ENCODE measurements at places on chromosomes 13 and 19.

GRCh38 chr13:43979492-43979891 lies 99.8 kb downstream of the LACC1 start:
- DNase-seq: no peak

- DNase-seq: no peak
Observed at GRCh38 chr13:30585748-30586262, 31.9 kb upstream of the USPL1 start.

GRCh38 chr13:57056601-57057180 lies 84.0 kb upstream of the PRR20A start:
- DNase-seq: no peak

- DNase-seq: no peak
Observed at GRCh38 chr13:75316427-75316826, 165.5 kb downstream of the TBC1D4 start.

GRCh38 chr19:16104722-16105121 lies 7.0 kb upstream of the RAB8A start:
- no peak for DNase-seq

DNA sequence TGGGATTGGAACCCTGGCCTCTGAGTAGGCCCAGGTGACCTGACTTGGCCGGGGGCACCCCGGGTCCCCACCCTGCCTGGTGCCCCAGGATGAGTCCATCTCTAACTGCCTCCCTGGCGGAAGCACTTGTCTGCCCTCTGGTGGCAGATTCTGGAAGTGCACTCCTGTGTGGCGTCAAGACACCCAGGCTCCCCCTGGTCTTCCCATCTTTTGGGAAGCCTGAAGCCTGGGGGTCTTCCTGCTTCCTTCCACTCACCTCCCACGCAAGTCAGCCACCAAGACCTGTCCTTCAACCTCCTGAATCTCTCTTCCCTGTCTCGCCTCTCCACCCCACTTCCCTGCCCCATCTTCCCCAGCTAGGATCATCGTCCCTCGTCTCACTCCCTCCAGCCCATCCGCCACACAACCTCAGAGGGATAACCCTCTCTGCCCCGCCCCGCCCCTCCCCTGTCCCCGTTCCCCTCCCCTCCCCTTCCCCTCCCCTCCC lies 7.4 kb downstream of the RABAC1 start:
- DNase-seq: peak; percentile 88

DNA sequence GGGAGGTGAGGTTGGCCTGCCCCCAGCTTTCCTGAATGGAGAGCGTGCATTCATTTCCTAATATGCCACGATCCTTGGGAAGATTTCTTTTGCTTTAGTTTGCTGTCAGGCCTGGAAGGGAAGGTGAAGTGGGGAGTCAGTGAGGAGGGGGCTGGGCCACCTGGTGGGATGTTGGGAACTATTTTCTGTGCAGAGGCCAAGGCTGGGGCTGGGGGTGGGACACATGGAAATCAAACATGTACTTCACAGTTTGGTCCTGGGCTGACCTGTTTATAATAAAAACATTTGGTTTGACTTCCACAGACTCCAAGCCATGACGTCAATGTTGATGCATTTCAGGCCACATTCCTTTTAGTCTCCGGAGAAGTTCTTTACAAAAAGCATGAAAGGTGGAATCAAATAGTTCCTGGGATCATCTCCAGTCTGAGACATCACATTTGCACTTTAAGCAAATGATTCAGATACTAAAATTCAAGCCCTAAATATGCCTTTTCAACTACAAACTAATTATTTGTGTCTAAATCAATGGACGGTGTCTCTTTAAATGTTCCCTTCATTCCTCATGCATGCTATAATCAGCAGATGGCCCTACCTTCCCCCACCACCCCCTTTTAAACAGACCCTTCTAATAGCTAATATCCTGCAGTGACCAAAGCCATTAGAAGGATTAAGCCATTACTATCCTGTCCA lies 41.5 kb upstream of the MEDAG start:
- DNase-seq: no peak

GRCh38 chr13:91417660-91418325 lies 19.4 kb downstream of the GPC5 start:
- DNase-seq: no peak

DNA sequence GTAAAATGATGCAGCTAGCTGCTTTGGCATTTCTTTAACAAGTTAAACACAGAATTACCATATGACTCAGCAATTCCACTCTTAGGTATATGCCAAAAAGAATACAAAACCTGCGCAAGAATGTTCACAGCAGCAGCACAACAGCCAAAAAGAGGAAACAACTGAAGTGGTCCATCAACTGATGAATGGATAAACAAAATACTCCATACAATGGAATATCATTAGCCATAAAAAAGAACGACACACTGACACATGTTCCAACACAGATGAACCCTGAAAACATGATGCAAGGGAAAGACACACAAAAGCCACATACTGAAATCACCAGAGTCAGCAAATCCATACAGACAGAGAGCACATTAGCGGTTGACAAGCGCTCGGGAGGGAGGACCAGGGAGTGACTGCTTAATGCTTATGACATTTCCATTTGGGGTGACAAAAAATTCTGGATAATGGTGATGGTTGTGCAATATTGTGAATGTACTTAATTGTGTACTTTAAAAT lies 3.0 kb downstream of the PCID2 start:
- no peak for DNase-seq

GRCh38 chr13:89786531-89786930 lies 1561.0 kb upstream of the MIR17HG start:
- DNase-seq: no peak

- DNase-seq: peak; percentile 8
Observed at GRCh38 chr13:100440751-100441425, 147.7 kb downstream of the GGACT start.

- DNase-seq: no peak
Observed at GRCh38 chr19:4115050-4115817, 8.7 kb downstream of the MAP2K2 start.

GRCh38 chr19:4521170-4521887 lies 3.0 kb upstream of the PLIN4 start:
- no peak for DNase-seq

DNA sequence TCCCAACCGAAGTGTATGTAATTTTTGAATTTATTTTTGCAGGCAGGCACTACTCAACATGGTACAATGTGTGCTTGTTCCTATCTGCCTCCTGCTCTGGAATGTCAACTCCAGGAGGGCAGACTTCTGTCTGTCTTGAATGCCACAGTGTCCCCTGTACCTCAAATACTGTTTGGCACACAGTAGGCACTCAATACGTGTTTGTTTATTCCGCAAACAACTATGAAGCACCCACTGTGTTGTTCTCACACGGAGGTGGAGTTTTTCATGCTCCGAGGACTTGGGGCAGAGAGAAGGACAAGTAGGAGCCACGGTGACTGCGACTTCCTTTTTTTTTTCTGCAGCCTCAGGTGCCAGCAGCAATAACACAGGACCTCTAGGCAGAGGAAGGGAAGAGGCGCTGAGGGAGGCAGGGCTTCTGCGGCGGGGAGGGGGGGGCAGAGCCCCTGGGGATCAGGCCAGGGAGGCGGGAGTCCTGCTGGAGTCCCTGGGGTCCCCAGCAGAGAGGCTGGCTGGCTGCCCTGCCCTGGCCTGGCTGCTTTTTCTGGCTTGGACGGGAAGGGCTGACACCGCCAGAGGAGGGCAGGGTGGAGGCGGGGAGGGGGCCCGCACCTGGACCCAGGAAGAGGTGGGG lies 29.3 kb upstream of the TNFAIP8L1 start:
- no peak for DNase-seq

DNA sequence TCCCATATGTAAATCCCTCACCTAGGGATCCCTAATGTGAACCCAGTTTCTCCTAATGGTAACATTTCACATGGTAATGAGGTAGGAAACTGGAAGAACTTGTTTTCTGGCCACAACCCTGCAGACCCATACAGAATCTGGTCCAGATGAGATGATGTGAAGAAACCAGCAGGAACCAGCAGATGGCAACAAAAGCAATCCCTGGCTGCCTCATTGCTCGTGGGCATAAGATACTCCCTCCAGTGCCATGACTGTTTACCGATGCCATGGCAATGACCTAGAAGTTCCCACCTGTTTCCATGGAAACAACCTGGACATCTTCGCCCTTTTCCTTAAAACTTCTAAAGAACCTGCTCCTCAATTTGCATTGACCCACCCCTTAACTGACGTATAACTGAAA lies 1.4 kb upstream of the CD209 start:
- DNase-seq: peak; percentile 30

DNA sequence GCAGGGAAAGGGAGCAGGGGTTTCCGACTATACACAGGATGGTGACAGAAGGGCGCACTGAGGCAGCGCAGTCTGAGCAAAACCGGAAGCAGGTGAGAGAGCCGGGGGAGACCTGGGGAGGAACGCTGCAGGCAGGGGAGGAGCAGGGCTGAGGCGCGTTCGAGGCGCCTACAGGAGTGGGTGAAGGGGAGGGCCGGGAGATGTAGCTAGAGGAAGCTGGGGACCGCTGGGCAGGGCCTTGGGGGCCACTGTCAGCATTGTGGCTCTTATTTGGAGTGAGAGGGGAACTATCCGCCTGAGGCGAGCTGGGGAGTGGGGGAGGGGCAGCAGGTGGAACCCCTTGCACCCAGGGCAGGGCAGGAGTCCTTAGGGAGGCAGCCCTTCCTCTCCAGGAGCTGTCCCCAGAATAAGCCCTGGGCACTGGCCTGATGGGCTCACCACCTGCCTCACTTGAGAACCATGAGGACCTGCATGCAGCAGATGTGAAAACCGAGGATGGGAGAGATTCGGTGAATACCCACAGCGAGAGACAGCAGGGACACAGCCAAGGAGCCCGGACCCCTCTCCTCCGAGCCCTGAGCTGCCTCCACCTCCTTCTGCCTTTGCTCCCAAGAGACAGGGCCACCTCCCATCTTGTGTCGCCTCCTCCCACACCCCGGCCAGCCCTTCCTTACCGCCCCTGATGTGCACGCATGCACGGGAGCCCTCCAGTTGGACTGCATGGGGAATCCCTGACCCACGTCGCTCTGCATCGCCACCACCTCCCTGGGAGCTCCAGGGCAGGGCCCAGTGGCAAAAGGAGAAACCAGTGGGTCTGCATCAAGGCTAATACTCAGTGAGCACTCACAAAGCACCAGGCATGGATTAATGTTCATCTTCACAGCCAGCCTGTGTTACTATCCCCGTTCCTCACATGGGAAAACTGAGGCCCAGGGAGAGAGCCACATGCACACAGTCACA lies 10.3 kb downstream of the AKT2 start:
- DNase-seq: no peak

DNA sequence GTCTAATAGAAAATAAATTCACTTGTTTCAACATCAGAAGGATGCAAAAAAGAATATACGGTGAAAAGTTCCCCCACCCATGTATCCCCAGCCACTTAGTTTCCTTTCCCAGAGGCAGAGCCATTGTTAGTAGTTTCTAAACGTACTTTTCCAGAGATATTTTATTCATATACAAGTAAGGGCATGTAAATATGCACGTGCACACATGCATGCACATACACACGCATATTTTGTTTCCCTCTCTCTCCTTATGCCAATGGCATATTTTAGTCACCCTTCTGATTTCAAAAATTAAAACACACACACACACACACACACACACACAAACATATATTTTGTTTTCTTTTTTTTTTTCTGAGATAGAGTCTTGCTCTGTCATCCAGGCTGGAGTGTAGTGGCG lies 147.4 kb downstream of the PDS5B start:
- DNase-seq: no peak

GRCh38 chr19:14150041-14150769 lies 13.8 kb upstream of the ASF1B start:
- DNase-seq: no peak

GRCh38 chr13:85170372-85170771 lies 628.8 kb downstream of the SLITRK6 start:
- no peak for DNase-seq

GRCh38 chr19:19540064-19540714 lies 2.1 kb downstream of the CILP2 start:
- no peak for DNase-seq

DNA sequence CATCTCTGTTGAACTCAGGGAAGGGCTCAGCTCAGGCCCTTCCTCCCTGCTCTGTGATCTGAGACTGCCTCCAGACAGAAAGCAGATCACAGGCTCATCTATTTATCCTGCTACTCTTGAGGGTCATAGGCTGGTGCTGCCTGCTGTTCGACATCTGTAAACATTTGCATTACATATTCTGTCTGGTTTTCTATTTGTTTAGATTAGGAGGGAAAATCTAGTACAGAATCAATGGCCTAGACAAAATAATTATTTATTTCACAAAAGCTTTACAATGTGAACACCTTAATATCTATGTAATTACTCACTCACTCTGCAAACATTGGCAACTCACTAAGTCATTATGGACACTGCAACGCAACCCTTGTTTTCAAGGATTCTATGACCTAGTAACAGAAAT lies 43.0 kb downstream of the CEP89 start:
- DNase-seq: no peak

DNA sequence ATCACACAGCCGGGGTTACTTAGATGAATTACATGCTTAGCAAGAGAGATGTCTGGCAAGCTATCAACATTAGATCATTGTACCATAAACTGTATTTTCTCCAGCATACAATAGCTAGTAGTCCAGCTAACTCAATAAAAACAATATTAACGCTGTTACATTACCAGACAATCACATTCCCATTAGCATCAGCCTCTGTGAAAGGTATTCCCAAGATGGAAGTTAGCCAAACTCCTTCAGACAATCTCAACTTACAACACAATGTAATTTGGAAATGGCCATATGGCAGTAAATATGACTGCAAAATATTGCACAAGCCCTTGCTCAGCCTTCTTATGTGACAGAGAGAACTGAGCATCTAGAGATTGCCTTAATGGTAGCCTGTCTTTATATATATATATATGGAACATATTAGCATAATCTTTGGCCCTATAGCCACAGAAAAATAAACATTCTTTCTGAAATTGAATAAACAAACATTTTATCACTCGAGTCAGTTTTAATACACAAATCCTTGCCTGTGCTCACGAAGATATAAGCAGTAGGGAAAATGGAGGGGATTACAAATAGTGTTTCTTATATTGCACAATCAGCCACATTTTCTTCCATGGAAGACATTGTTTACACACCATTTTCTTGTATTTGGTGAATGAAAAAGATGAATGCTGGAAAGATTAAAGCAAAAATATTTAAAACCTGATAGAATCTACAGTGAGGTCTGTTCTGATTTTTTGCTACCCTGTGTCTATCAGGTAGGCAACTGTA lies 1060.5 kb downstream of the DIAPH3 start:
- DNase-seq: no peak

DNA sequence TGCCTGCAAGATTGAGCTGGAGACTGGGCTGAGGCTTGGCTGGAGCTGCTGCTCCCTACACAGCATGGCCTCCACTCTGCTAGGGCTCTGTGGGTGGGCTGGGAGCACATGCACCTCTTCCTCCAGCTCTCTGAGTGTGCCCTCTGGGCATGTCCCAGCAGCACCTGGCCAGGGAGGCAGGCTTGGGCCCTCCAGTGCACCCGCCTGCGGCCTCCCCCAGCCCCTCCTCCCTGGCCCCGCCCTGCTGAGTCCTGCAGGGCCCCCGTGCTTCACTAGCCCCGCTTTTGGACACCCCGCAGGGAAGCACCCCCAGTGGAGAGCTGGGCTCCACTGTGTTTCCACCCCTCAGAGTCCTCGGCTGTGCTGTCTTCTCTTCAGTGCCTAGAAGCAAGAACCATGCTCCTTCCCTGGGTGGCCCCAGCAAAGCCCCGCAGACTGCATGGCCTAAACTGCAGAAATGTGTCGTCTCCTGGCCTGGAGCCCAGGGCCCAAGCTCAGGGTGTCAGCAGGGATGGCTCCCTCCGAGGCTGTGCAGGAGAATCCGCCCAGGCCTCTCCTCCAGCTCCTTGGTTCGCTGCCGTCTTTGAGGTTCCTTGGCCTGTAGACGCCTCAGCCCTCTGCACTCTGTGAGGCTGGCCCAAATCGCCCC lies 5.0 kb upstream of the TEX29 start:
- no peak for DNase-seq

All from HTR-8/SVneo (cell line).